ENCODE measurements at places on chromosomes 3 and 15. TPM values are rescaled to one million over a fixed set of nuclear protein-coding genes. Genes with fewer than 3 reads are reported as not detected.

GRCh38 chr3:69379661-69380060 is 6.2 kb downstream of the FRMD4B start:
- DNase-seq, result no peak

- no peak for DNase-seq
Observed at GRCh38 chr15:91308855-91309254, 208.8 kb downstream of the SV2B start.

DNA sequence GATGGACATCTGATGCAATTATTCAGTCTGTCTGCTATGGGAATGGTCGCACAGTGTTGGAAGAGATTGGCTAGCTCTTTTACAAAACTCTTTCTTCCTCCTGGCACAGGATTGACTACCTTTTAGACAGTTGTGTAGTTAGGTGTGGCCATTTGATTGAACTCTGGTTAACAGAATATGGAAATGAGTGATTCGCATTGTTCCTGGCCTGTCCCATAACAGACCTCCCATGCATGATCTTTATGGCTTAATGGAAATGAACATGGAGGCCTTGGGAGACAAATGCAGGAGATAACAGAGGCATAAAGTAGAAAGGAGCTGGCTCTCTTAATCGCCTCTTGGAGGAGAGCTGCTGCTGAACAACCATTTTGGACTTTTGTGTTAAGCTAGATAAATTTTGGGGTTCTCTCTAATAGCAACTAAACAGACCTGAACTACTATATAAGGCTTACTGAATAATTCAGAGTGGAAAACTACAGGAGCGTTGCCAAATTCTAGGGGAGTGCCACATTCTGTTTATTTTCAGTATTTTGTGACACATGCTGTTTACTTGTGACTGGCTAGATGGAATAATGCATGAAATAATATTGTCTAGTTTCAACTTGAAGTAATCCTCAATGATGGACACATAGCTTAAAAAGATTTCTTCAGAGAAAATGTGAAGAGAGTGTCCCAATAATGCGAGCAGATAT is 357.7 kb upstream of the SGO1 start:
- no peak for DNase-seq

ROPN1 gene
- not detected for total RNA-seq

LRCH3 gene
- 70.2 TPM for total RNA-seq

ADAMTS9 gene
- 9.5 TPM for total RNA-seq

MYZAP gene
- total RNA-seq, result 0.33 TPM

KNL1 gene
- total RNA-seq, result 17.7 TPM

GABRR3 gene
- total RNA-seq, result not detected

Measured in endodermal cell (in vitro differentiated cells).